ENCODE measurements at places on chromosomes 16 and 17.
A peak's percentile ranks its signal among the peaks of the same experiment; 100 is the strongest.

DNA sequence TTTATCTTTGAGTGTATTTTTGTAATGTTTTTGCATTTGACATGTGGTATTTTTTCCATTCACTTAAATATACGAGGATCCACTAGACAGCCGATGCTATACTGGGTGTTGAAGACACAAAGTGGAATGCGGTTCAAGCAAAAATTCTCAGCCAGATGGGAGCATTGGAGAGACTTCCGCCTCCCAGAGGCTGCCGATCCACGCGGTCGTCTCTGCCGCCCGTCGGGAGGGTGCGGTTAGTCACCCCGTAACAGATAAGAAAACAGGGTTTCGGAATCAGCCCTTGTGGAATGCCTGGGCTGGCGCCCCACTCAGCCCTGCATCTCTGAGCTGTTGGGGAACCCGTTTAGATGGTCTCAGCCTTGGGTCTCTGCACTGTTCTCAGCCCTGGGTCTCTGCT lies 7.3 kb downstream of the GSE1 start:
- no peak for DNase-seq

DNA sequence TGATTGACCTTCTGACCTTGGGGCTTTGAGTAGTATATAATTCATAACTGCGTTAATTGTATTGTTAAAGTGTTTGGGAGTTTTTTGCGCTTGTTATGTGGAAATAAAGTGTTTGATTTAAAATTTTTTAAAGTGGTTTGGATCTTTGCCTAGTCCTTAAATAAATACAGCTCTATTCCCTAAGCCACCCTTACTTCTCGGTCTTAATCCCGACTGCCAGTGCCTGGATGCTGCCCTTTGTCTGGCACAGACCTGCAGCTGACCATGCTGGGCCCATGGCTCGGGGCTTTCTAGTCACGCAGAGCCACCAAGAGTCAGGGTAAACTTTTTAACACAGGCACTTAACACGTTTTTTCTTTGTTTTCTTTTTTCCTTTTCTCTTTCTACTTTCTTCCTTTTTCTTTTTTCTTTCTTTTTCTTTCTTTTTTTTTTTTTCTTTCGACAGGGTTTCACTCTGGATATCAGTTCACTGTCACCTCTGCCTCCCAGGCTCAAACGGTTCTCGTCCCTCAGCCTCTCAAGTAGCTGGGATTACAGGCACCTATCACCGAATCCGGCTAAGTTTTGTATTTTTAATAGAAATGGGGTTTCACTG lies 19.6 kb upstream of the SLC5A11 start:
- DNase-seq: no peak

GRCh38 chr17:78278139-78278741 lies 46.8 kb downstream of the TMEM235 start:
- DNase-seq: no peak

DNA sequence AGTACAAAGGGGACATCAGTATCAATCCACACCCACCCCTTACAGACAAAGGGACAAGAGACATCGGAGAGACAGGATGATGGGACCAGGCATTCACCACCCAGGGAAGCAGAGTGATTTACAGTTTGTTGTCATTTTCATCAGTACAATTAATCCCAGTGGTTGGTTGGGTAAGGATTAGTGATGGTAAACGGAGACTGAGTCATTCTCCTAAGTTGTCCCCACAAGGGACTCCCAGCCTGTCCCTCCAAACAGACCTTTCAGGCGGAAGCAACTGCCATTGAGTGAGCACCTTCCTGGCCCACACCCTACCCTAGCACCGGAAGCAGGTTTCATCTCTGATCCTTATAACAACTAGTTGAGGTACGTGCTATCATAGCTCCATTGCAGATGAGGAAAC lies 11.2 kb downstream of the PPL start:
- DNase-seq: no peak

GRCh38 chr16:50967827-50968612 lies 183.1 kb downstream of the SALL1 start:
- DNase-seq: no peak

DNA sequence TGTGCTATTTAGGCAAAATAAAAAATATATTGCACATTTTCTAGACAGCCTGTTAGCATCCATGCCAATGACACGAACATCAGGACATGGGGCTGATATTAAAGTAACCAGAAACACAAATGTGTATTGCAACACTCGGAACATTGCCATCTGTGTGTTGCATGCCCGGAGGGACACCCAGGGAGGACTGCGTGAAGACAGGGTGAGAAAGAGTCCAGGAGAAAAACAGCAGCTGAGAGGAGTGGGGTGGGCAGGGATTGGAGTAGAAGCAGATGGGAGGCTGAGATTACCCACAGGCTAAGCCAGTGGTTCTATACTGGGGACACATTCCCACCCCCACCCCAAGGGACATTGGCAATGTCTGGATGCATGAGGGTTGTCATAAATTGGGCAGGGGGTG lies 114.8 kb downstream of the GRIN2A start:
- DNase-seq: no peak

GRCh38 chr17:7794075-7794663 lies 39.8 kb upstream of the KDM6B start:
- no peak for DNase-seq

DNA sequence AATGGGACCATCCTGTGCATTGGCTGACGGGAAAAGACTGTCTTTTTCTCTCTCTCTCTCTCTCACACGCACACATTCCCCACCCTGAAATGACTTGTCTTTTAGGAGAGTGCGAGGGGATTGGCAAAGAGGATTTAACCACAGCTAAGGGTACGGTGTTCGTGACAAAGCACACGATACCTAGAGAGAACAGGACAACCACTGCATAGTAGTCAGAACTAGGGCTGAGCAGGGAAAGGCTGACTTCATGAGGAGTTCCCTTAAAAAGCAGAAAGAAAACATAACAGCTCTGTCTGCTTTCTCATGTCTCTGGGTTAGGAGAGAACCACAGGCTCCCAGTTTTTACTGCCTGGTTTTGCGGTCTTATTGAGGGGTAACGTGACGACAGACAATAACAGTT lies 742.8 kb upstream of the SOX9 start:
- no peak for DNase-seq

DNA sequence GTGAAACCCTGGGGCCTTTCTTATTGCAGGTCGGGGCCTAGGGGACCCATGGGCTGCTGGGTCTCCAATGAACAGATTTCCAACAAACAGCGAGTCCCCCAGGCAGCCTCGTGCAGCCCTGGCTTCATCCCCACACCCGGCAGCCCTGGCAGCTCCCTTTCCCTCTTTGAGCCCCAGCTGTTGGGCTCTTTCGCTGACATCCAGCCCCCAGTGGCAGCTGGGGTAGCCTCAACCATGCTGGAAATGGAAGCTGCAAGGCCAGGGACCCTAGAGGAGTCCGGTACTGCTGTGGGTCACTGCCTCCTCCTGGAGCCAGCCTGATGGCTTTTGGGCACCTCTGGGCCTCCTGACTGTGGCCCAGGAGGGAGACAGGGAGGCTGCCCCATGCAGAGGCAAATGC lies 5.9 kb downstream of the RPUSD1 start:
- no peak for DNase-seq

DNA sequence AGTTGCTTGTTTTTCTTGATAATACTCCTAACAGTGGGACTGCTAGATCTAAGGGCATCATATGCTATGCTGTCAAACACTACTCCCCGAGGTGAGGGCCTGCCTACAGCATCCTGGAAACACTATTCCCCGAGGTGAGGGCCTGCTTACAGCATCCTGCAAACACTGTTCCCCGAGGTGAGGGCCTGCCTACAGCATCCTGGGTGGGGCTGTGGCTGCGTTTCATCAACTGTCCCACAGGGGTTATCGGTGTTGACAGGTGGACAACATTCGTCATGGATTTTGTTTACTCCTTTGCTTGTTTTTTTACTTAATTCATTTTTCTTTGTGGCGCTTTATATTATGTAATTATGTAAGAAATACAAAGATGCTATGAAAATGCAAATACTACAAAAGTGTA lies 22.5 kb downstream of the NPRL3 start:
- no peak for DNase-seq

- DNase-seq: no peak
These were observed 72.8 kb upstream of the DYNLRB2 start for GRCh38 chr16:80468029-80468428.

DNA sequence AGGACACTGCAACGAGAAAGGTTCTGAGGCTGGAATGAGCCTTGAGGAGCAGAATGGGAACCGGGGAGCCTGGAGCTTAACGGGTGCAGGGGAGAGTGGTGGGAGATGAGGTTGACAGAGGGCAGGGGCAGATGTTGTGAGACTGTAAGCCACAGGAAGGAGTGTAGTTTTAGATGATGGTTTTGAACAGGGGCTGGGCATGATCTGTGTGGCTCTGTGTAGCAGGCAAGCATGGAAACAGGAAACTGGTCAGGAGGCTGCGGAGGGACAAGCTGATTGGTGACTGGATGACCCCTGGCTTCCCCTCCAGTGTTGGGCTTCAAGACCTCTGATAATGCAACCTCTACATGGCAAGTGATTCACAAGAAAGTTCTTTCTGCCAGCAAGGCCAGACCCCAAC lies 1.4 kb upstream of the CNGB1 start:
- DNase-seq: no peak

DNA sequence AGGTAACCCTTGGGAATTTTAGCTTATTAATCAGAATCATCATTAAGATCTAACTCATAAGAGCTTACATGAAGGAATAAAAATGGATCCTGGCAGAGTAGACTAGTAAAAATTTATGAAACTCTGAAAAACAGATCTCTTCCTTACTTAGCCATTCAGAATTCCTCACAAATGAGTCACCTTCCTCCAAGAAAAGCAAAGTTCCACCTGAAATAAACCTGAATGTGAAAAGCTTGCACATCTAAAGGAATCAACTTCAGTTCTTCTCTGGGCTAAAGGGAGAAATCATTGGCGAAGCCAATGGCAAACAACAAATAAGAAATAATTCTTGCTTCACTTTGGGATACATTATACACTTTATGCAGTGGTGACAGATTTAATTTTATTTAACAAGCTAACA lies 22.7 kb downstream of the MYO1D start:
- no peak for DNase-seq

- no peak for DNase-seq
These were observed 26.8 kb downstream of the RNF157 start for GRCh38 chr17:76213491-76213890.

- no peak for DNase-seq
These were observed 24.5 kb upstream of the OSGIN1 start for GRCh38 chr16:83928341-83929055.

GRCh38 chr17:45782889-45783592 lies 1.1 kb upstream of the CRHR1 start:
- DNase-seq: no peak

DNA sequence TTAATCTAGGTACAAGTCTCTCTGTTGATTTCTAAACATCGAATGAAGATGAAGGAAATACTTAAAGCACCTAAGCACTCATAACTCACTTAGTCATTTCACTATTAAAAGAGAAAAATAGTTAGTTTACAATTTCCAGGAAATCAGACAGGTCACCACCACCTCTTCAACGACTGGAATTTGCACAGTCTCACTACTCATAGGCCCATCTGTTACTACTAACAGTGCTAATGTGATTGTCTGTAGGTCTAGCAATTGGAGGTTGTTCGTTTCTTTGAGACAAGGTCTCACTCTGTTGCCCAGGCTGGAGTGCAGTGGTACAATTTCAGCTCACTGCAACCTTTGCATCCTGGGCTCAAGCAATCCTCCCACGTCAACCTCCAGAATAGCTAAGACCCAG lies 444.6 kb downstream of the MAF start:
- no peak for DNase-seq

GRCh38 chr17:2410951-2411350 lies 10.1 kb upstream of the MNT start:
- no peak for DNase-seq

GRCh38 chr16:888901-889570 lies 81.7 kb downstream of the LMF1 start:
- DNase-seq: no peak

- DNase-seq: no peak
These were observed 402.7 kb downstream of the SOX9 start for GRCh38 chr17:72523491-72523890.

- no peak for DNase-seq
These were observed 295.6 kb downstream of the WWOX start for GRCh38 chr16:78395035-78395434.

GRCh38 chr17:74342224-74342623 lies 16.2 kb downstream of the KIF19 start:
- no peak for DNase-seq

- peak; percentile 93 for DNase-seq
These were observed at the start of gene STARD3 for GRCh38 chr17:39636927-39637736. Gene STARD3 (plus strand): TSS chr17:39637144. CDS start chr17:39653532, 16,388 bp downstream.

GRCh38 chr17:47931848-47932247 lies 9.5 kb upstream of the PNPO start:
- DNase-seq: no peak

DNA sequence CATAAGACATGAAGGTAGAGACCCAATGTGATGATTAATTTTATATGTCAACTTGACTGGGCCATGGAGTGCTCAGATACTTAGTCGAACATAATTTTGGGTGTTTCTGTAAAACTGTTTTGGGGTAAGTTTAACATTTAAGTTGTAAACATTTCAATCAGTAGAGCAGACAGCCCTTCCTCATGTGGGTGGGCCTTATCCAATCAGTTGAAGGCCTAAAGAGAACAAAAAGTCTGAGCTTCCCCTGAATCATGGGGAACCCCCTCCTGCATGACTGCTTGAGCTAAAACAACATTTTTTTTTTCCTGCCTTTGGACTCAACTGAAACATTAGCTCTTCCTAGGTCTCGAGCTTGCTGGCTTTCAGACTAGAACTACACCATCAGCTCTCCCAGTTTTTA lies 327.3 kb upstream of the SOX9 start:
- no peak for DNase-seq

- no peak for DNase-seq
These were observed 23.9 kb downstream of the MAPT start for GRCh38 chr17:45918241-45918745.

GRCh38 chr17:62895320-62896301 lies 70.4 kb upstream of the TANC2 start:
- DNase-seq: peak; percentile 23

DNA sequence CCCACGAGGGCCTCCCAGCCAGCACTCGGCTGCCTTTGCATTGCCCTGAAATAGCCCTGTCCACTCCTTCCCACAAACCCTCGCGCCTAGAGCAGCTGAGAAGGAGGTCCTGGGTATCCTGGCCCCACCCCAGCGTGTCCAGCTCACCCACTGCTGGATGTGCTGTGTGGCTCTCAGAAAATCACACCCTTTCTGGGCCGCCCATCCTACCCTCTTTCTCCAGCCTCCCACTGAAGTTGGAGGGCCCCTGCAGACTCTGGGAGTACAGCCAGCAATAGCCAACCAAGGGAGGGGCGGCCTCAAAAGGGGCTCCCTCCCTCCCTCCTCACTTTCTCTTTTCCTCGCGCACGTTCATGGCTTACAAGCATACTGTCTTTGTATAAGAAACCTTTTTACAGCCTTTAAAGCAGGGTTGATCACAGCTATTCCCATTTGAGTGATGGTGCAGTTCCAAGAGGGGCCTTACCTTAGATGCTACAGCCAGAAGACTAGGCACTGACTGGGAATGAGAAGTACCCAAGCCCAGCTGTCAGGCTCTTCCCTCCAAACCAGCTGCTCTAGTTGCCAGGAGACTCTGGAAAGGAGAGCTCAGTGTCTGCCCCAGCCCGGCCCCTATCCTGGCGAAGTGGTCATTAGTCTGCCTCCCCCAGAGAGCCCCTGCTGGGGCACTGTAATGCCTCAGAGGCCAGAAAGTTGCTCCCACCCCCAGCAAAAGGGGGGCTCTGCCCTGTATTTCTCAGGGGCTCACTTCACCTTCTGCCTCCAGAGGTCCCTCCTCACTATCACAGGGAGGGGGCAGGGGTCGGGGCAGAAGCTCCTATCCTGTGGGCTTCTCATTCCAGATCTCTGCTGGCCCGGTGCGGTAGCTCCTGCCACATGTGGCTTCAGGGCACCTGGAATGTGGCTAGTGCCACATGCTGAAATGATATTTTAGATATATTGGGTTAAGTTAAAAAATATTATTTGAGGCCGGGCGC lies 38.1 kb downstream of the DCAKD start:
- DNase-seq: no peak

Data from adrenal gland (tissue), 19 donors.